ENCODE measurements at places on chromosomes 7 and 10.

DNA sequence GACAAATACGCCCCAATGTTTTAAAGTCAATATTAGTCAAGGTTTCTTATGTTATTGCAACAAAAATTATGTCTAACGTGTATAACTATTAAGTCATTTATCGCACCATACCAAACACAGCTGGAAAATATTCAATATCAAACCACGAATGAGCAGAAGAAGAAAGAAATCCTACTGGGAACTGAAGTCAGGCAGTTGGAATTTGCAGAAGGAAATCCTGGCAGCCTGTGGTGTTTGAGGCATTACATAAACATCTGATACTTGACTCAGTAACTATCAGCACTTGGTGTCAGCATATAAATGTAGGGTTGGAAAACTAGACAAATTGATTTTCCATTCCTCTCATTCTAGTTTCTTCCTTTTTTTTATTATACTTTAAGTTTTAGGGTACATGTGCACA, 83.4 kb upstream of the NUPR2 start:
- no peak for DNase-seq

- DNase-seq = no peak
Measured at GRCh38 chr10:110200503-110200902, 6.9 kb upstream of the MXI1 start.

DNA sequence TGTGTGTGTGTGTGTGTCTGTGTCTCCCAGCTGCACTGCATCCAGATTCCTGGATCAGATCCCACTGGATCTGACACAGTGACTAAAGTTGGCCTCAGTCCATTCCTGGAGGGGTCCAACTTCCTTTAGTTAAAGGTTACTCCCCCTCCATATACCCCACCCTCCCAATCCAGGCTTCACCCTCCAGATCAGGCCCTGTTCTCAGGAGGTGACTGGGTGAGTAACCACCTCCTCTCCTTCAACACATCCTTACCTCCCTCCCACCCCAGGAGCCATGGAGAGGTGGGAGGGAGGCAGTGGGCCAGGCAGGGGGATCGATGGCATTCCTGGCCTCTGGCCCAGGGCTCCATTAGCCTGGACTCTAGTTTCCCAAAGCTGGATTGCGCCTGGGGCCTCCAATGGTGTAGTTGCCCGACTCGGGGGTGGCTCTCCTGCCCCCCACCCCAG, 11.3 kb downstream of the KCNIP2 start:
- DNase-seq = no peak

GRCh38 chr10:49310460-49310859, 11.5 kb downstream of the C10orf71 start:
- DNase-seq = no peak

DNA sequence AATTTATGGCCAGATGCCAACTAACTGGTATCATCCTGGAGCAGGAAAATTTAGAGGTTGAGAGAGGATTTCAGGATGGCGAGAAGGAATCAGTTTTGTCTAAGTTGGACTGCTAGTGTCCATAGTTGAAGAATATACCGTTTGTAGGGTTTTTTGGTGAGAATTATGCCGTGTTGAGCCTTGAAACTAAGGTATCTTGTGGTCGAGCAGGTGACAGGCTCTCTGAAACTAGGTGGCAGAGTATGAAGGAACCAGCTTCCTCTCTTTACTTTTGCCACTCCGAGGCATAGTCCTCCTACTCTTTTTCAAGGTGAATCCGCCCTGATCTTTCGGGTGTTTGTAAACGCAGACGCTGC, 9.7 kb downstream of the MDFIC start:
- no peak for DNase-seq

GRCh38 chr10:24310104-24310503, 101.2 kb downstream of the KIAA1217 start:
- DNase-seq = no peak

DNA sequence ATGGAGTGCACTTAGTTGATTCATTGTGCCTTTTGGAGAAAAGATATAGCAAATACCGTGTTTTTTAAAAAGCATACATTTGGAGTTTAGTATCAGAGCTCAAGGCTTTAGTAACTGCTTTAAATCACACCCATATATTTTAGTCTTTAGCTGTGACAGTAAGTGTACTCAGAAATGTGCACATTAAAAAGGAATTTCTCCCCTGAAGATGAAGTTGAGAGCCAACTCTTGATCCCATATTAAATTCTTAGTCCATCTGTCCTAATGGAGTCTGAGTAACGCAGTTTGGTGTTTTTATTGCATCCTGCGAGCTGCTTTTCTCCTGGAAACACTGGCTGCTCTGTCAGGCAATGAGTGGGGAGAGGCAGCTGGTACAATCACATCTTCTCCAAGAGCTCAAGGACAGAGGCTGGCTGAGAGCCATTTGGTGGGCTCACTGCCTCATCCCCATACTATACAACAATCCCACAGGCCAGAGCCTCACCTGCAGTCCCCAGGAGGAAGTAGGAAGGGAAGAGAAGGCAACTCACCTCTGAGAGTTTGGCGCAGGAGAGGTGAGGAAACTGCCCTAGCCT, 473.6 kb upstream of the C7orf33 start:
- DNase-seq = no peak

DNA sequence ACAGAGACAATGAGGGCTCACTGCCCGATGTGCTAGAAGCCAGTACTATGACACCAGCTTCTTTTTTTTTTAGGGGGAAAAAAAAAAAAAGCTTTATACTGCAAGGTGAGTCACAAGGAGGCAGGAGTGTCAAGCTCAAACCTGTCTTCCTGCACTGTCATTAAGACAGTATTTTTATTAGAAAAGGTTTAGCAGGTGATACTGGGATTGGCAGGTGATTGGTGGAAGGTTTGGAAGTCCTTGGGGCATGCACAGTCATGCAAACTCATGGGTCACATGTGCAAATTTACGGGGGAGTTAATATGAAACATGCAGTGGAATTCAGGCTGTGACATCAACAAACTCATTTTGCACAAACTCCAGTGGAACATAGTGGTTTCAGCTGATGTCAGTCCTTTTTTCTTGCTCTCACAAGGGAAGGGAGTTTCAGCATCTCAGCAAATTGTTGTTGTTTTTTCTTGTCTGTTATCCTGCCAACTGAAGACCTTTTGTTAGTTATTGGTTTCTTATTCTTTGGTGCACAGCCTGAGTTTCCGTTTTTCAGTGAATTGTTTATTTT, 530.6 kb downstream of the ANKRD7 start:
- DNase-seq = no peak

DNA sequence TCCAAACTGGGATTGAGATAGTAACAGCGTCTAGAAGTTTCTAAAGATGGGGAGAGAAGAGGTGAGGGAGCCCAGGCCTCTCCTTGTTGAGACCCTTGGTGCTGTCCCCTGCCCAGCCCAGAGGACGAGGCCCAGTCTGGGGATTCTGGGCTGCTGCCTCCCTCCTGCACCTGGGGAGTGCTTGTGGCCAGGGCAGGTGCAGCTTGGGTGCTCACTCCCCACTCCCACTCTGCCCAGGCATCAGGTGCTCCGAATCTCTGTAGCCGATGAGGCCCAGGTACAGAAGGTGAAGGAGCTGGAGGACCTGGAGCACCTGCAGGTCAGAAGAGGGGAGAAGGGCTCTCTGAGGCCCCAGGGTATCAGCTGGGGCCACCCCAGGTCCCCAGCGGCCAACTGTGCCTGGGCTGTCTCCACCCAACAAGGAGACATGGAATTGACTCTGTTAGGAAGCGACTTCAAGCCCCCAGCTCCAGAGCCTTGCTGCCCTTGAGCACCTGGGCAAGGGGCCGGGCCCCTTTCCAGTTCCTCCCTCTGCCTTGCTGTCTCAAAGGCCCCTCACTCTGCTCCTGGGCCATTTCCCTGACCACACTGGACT, 664 bp downstream of the CPA1 start:
- DNase-seq = no peak

Data from HuH-7 (cell line).